Skin of body (tissue), 3 donors: ENCODE measurements at places on chromosomes 16 and 17.

- no peak for DNase-seq
Measured at GRCh38 chr16:83040174-83040573, 413.4 kb downstream of the CDH13 start.

DNA sequence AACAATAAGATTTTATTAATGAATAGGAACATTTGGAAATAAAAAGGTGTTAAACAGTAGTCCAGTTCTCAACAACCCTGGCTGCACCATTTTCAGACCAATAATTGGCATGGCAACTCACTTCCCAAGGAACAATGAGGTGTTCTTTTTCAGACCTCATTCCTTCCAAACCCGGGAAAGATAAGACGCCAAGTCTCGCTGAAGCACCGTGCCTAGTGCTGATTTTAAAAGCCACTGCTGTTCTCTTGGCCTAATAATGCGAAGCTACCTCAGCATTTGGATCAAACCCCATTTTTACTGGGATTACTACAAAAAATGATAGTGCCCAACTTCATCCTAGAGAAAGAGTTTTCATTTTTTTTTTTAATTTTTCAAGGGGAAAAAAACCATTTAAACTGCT is 75.2 kb upstream of the NOL11 start:
- DNase-seq: no peak

DNA sequence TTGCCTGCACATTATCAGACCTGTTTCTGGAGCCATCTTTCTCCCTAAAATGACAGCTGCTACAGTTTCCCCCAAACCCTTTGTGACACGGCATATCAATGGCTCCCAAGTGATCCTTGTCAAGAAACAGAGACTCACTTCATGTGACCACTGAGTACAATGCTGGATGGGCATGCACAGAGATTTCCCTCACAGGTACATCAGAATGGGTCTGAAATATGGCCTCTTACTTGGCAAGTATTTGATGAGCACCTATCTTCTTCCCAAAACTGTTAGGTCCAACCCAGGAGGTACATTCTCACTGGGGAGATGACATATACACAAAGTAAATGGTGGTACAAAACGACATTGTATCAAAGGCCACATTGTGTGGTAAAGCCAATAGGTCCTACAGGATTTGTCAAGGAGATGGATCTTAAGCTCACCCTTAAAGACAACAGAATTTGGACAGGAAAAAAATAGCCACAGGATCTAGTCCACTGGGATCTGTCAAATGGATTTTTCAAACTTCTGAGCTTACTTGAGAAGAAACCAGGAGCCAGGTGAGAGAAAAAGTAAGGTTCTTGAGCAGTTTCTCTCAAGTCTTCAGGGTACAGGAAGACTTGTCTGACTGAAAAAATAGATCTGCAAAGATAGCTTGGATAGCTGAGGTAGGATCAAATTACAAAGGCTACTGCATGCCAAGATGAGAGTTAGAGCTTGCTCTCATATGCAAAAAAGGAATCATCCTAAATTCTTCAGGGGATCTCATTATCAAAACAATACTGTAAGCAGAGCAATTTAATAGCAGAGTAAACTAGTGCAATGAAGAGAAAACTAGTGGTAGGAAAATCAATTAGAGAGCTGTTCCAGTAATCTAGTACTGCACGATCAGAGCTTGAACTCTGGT is 28.8 kb downstream of the RNF43 start:
- no peak for DNase-seq

DNA sequence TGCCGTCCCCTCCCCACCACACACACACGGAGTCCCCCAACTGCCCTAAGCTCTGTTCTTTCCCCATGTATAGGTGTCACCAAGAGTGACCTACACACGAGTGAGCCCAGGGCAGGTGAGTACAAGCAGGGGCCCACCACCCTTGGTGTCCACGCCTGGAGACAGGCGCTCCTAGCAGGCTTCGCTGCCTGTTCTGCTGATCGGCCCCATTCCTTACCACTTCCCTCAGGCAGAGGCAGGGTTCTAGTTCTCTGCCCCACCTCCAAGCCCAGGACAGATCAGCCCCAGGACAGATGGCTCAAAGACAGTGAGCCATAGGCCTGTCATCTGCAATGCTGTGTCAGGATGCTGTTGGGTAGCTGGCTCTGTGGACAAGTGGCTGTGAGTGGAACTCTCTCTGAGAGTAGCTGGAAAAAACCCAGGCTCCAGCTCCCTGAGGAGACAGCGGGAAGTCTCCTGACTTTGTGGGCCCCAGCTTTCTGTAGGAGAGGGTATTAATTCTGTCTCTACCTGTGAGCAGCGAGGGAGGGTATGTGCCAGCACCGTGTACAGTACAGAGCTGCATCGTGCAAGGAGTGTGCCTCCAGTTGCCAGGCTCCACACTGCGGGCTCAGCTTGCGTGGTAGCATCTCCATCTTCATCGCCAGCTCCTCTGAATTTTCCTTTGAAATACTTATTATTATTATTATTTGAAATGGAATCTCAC is 897 bp downstream of the TP53I13 start:
- no peak for DNase-seq

- DNase-seq: no peak
Measured at GRCh38 chr17:14282726-14283125, 18.2 kb upstream of the HS3ST3B1 start.

GRCh38 chr16:11276896-11277593 is 765 bp upstream of the PRM2 start:
- DNase-seq: no peak

DNA sequence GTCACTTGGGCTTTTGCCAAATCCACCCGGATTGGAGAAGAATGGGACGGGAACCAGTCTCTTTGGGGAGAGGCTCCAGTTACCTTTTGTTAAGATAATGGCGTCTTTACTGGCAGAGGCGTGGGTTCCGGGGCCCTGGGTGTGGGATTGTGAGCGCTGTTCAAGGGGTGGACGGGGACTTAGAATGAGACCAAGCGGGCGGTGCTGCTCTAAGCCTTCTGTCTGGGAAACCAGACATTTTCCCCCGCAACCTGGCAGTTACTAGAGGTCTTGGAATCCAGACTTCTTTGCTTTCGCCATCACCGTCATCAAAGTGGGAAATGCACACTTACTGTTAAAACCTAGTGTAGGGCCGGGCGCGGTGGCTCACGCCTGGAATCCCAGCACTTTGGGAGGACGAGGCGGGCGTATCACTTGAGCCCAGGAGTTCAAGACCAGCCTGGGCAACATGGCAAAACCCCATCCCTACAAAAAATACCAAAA is 706 bp downstream of the TEN1 start:
- DNase-seq: no peak

GRCh38 chr17:45649796-45650195 is 134.3 kb upstream of the CRHR1 start:
- no peak for DNase-seq

GRCh38 chr17:50508573-50509460 is 578 bp downstream of the MYCBPAP start:
- peak; percentile 17 for DNase-seq

DNA sequence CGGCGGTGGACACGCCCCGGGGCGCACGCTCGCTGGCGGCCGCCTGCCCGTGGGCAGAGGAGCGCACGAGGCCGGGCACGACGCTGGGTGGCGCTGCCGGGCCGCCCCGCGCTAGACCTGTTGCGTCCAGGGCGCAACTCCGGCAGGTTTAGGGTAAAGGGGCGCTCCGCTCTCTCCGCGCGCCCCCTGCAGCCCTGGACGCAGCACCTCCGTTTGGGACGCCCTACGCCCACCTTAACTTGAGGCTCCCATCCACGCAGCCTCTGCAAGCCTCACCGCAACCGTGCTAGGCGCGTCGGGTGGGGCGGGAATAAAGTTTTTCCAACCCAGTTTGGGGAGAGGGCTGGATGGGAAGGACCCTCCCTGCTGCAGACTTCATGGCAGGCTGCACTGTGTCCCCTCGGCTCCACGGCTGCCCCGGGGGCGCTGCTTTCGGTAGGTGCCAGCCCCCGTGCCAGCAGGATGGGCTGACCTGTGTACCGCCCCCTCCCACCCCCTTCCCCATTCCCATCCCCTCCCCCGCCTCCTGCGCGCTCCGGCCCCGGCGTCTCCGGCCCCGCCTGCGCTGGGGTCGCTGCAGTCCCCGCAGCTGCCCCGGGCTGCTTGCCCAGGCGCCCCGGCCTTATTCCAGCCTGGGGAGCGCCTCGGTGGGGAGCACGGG is at the start of gene SYT17:
Gene SYT17 (plus strand): TSS at position 531 of the 661 bp plus-strand sequence. CDS start 407 bp downstream, outside the sequence.
- no peak for DNase-seq

DNA sequence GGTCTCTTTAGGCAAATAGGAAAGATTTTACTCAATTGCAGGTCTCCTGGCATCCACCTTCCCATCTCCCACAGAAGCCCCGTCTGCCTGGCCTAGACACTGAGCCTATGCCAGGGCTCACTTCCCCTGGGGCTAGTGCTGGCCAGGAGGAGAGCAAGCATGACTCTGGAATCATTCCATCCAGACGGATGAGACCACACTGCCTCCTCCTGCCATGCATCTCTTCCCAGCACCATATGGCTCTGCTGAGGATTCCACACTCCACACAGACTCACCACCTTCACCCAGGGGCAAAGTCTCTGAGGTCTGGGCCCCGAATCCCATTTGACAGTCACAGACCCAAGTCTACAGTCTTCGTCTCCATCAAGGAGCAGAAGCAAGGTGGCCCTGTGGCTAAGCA is 346.5 kb downstream of the C16orf95 start:
- DNase-seq: no peak

GRCh38 chr17:18967916-18968315 is 16.0 kb downstream of the SLC5A10 start:
- no peak for DNase-seq

- no peak for DNase-seq
Measured at GRCh38 chr17:42023524-42024349, 3.8 kb downstream of the NKIRAS2 start.

DNA sequence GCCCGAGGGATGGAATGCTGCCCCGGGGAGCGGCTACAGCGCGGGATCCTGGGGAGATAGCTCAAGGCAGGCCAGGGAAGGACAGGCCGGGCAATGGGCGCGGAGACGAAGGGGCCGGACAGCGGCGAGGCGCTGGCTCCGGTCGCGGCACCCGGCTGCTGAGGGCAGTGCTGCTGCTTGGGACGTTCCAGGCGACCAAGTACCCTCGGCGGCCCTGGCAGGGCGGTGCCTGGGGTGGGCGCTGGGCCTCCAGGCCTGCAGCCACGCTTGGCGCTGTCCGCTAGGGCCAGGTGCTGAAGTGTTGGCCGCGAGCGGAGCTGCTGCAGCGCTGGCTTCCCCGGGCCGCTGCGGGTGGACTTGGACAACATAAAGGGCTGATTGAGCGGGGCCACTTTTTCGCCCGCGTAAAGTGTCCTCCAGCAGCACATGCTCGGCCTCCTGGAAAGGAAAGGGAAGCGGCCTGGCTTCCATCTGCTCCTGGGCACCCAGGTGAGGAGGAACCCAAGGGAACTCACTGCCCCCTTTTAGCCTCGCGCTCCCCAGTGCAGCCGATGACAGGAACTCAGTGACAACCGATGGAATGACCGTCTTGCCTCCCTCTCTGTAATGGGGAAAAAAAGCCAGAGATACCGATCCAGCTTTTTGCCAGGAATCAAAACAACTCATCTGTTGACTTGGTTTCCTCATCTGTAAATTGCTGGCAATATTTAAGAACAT is 23.7 kb downstream of the CLEC3A start:
- peak; percentile 11 for DNase-seq

- no peak for DNase-seq
Measured at GRCh38 chr16:48081656-48082055, 74.1 kb downstream of the ABCC12 start.

DNA sequence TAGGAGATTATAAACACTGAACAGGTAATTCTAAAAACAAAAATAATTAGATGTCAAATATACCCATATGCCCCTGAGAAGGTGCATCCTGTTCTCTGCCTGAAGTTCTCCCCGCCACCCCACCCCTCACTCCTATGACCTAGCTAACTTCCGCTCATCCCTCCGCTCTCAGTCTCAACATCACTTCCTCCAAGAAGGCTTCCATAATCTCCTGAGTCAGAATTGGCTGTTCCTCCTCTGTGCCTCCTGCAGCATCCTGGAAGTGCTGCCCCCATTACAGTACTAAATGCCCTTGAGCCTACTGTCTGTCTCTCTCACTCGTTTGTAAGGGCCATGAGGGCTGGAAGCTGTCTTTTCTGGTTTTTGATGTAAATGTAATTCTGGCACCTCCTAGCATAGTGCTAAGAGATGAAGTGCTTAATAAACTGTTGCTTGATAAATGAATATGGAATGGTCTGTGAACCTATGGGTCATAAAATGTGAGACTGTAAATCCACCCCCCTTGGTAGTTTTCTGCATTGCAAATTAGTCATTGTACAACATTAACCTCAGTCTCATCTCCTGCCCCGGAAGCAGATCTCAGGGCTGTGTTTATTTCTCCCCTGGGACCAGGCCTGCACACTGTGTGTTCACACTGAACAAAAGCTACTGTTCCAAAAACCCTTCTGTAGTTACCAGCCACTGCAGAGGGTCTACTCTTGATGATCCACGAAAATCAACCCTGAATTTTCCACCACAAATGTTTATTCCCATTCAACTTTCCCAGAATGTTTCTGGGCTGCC is 3.9 kb upstream of the MYO1D start:
- no peak for DNase-seq

DNA sequence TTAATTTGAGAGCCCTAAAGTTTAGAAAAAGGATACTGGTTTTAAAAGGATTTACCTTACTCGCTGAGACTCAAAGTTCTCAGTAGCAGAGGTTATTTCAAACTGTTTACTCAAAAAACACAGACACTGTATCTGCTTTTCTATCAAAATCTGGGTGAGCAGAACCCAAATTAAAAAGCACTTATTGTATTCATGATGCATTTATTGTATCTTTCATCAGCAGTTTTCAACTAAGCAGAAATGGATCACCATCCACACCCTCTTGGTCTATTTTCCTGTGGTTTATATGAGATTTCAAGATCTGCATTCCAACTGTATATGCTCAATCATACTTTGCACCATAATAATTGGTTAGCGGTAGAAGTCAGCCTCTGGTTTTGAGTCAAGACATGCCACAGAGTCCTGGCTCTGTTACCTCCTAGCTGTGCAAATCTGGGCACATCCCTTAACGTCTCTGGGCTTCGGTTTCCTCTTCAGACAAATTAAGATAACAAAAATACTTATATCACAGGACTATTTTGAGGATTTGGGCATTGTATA is 109.5 kb downstream of the ASIC2 start:
- DNase-seq: no peak

GRCh38 chr17:44854192-44854591 is 6.5 kb downstream of the HIGD1B start:
- no peak for DNase-seq

DNA sequence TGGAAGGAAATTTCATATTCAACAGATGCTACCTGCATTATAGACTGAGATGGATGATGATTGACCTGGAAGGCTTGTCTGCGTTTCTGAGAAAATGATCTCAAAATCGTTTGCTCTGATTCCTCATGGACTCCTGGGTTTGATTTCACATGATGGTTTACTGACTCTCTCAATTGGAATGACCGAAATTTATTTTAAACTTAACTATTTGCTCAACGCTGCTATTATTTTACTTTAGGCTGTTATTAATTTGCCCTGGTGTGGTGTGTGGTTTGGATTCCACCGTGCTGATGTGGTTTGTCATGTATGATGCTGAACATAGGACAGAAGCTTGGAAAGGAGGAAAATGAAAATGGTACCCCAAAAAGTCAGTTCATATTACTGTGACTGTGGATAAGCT is 37.3 kb upstream of the ELAC2 start:
- DNase-seq: no peak
